Left hindlimb (tissue), 1 donor: ENCODE measurements at places on chromosomes 3 and 15.
A peak's percentile ranks its signal among the peaks of the same experiment; 100 is the strongest.

DNA sequence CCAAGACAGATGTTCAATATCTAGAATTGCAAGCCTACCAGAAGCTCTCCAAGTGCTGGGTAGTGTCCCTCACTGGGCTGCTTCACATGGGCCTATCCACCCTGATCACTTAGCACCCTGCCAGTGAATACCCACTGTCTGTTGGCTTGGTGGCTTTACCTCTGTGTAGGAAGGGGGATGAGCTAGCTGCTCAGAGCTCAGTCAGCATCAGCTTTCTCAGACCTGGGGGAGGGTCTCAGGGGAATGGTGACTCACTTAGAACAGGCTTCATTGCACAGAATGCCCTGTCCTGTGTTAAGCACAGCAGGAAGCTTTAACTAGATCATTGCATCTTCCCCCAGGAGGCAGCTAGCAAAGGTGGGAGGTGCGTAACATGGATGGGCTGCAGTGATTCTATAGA, 209.8 kb downstream of the PDCD6IP start:
- DNase-seq = no peak

GRCh38 chr3:111070772-111071256, 802 bp upstream of the NECTIN3 start:
- no peak for DNase-seq

GRCh38 chr15:40377606-40378005, 4.9 kb upstream of the KNSTRN start:
- DNase-seq = no peak

- DNase-seq = no peak
Measured at GRCh38 chr3:177213801-177214535, 16.7 kb upstream of the TBL1XR1 start.

DNA sequence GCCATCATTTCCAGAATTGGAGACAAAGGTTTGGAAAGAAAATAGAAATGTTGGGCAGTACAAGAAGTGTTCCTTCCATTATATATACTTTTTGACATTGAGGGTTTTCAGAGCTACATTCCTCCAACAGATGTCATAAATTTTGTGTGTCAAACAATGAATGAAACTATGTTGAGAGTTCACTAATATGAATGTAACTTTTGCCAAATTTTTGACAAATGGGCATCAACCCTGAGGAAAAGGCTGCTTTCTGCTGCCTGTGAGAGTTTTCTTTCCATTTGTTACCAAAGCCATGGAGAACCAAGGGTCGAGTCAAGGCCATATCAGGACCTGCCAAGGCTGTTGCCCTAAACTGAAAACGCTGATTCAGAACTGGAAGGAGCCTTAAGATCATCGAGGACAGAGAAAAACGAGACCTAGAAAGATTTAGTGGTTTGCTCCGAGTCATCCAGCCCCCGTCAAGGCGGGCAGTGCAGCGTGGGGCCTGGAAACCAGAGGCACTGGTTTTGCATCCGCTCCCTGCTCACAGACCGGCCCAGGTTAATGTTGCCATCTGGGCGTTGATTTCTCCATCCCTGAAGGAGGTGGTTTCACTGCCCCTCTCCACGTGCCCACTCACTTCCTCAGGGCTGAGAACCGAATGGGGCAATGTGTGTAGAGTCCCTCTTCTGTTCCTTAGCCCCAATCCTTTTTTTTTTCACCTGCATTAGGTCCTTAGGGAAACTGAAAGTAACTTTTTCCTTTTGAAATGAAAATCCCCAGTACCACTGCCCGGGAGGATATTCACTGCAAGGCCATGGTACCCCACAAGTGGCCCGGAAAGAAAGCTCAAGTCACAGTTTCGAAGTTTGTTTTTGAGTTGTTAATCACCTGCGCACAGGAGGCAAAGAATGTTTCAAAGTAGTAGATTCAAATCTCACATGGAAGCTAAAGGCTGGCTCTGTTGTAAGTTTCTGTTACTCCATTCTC, 32.8 kb downstream of the TPM1 start:
- DNase-seq = no peak

DNA sequence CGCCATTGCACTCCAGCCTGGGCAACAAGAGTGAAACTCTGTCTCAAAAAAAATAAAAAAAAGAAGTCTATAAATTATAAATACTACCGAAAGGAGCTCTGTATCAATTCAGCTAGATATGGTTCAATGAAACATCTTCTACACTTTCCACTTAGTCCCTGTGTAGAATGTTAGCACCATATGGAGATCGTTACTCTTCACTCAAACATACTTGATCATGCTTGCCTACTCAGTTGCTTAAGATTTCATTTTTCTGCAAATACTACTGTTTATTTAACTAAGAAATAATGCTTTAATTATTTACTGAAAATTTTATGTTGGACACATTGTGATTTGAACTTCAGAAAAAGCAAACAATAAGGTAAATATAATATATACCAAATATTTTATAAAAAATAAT, 17.1 kb upstream of the NANOGP8 start:
- no peak for DNase-seq

DNA sequence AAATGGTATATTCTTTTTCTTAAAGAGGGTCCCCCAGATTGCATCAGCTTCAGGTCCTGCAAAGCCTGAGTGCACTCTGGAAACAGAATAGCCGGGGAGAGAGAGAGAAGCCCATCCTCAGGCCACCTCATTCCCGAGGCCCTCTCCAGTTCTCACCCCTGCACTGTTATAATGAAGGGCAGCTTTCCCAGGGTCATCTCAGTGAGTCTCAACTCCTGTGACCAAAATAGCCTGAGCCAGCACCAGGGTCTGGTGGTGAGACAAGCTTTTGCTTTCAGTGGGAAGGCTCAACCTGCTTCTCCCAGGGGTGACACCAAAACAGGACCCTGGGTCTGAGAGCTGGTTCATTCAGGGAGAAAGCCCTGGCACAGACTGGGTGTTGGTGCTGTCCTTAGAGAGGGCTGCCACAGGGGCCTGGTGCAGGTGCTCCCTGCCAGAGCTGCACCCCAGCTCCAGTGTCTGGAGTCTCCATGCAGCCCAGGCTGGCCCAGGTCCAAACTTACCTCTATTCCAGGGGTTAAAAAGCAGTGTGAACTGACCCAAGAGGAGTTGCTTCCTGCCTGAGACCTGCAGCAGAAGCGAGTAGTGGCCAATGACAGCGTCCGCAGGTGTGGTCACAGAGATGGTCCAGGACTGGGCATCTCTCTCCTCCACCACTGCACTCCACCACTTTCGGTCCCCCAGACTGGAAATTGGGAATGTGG, 6.1 kb downstream of the EPB42 start:
- no peak for DNase-seq

GRCh38 chr3:187942658-187943241, 197.5 kb upstream of the BCL6 start:
- DNase-seq = no peak

DNA sequence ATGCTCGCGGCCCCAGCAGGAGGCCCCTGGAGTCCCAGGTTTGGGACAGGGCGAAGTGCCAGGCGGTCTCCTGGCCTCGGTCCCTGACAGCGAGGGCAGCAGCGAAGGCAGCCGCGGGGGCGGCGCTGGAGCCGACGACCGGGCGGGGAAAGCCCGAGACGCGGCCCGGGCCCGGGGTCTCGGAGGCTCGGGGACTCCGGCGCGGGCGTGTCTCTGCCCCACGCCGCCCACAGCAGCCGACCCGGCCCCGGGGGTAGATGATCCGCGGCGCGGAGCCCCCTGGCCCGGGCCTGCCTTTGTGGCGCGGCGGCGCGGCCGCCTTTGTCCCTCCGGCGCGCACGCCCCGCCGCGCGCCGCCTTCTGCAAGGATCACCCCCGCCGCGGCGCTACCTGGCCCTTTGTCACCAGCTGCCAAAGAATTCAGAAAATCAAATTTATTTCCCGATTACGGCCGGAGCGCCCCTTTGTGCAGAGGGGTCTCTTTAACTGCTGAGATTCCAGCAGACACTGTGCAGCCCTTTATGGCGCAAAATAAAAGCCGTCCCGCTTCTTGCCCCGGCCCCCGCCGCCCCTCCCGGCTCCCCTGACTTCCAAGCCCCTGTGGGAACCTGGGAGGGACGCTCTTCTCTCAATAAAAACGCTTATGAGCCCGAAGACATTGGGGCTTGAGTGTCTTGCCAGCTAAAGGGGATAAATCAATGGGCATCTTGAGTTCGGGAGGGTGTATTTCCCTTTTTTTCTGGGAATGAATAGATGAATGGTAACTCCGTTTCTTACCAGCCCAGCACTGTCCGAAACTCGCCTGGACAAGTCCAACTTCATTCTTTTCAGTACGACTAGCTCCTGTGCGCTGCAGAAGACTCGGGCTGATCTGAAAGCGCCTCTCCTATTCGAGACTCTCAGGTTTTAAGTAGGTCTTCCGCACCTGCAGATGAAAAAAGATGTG, 68.4 kb downstream of the HES1 start:
- no peak for DNase-seq

- DNase-seq = no peak
Measured at GRCh38 chr3:132522353-132522752, 74.7 kb upstream of the ACKR4 start.

DNA sequence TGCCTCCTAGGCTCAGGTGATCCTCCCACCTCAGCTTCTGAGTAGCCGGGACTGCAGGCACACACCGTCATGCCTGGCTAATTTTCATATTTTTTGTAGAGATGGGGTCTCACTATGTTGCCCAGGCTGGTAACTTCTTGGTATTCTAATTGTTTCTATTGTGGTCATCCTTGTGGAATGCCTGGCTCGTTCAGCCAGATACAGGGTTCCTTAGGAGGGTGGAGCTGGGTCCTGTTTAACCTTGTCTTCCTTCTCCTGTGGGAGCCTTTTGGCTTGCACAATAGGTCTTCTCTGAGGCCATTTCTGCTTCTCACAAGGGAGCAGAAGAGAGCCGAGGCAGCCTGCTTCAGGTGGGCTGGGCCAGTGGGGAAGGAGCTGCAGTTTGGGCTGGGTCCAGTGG, 15.7 kb downstream of the PLEKHO2 start:
- DNase-seq = no peak

- no peak for DNase-seq
Measured at GRCh38 chr3:182533394-182533793, 259.9 kb upstream of the ATP11B start.

DNA sequence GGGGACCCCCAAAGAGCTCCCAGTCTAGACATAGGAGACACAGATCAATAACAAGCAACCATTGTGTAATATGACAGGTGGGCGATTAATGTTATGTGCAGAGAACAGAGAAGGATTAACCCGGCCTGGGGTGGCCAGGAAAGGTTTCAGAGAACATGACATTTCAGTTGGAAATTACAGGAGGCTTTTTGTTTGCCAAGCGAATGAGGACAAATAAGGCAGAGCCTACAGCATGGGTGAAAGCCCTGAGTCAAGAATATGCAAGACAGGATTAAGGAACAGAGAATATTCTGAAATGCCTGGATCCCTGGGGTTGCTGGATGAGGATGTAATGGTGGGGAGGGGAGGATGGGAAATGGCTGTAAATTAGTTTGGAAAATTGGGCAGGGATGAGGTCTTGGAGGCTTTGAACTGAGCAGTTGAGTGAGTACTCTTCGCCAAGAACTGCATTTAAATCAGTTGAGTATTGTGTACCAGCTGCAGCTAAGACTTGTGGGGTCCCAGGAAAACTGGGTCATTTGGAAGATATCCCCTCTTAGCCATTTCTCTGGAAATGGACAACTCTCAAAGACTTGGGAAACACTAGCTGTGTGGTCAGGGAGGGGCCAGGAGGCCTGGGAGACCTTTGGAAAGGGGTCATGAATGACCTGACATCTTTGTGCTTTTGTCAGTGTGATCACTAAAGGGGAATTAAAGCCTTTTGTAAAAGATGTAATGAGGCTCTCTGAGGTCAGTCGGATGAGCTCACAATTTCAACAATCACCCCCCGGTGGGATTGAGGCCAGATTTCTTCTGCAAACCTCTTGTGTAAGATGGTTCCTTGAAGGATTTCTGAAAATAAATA, 198.6 kb upstream of the NR2E3 start:
- DNase-seq = peak; percentile 49

DNA sequence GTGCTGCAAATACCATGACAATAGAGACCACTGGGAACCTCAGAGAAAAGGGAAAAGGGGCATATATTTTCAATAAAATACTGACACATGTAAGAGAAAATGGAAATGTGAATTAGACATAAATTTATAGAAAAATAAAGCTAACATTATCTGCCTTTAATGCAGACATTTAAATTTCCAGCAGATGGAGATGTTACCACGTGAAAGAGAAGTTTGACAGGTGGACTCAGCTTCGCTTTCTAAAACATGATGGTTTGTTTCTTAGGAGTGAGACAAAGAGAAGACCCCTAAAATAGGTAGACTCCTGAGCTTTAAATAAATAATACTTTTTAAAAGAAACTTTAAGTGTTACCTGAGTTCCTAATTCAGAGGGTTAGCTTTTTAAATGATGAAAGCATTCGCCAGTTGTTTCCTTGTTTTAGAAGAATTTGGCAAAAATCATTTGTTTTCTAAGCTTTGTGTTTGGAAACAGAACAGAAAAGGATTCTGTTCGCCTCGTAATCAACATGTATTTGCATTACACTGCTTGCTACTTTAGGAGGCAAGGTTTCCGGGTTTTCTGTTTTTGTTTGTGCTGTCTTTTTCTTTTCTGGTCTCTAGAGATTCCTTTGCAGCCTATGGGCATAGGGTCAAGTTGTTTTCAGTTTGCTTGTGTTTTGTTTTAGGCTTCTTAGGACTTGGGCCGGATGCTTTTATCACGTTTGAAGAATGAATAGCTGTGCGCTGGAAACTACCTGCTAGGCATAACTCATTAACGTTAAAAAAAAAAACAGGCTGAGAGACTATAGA, 271.4 kb downstream of the THSD4 start:
- no peak for DNase-seq

- no peak for DNase-seq
Measured at GRCh38 chr3:34851137-34851536, 788.2 kb upstream of the ARPP21 start.

GRCh38 chr3:159748425-159748824, 240.2 kb upstream of the IL12A start:
- no peak for DNase-seq

- no peak for DNase-seq
Measured at GRCh38 chr3:78402720-78403119, 1362.8 kb downstream of the ROBO2 start.

DNA sequence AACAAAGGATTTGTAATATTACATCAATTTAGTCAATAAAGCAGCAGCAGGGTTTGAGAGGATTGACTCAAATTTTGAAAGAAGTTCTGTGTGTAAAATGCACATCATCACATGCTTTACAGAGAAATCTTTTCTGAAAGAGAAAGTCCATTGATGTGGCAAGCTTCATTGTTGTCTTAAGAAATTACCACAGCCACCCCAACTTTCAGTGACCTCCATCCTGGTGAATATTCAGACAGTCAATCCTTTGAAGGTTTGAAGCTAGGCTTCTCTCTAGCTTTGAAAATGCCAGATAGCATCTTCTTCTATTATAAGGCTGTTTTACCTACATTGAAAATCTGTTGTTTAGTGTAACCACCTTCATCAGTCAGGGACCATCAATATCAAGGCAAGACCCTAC, 51.8 kb upstream of the SETMAR start:
- DNase-seq = no peak

- no peak for DNase-seq
Measured at GRCh38 chr15:61989667-61990066, 70.6 kb downstream of the VPS13C start.

- no peak for DNase-seq
Measured at GRCh38 chr3:152204218-152204617, 64.5 kb upstream of the MBNL1 start.
